Activated naive CD8-positive, alpha-beta T cell treated with anti-CD3 and anti-CD28 coated beads for 36 hours (primary cell): ENCODE measurements at places on chromosomes 1 and 21. TPM values are rescaled to one million over a fixed set of nuclear protein-coding genes. Genes with fewer than 3 reads are reported as not detected.

LPAR3 gene
- total RNA-seq: 1.1 TPM

KLHDC9 gene
- total RNA-seq: 0.33 TPM

ABCG1 gene
- total RNA-seq: 9.8 TPM

CACNA1S gene
- not detected for total RNA-seq

ARPC5 gene
- total RNA-seq: 136 TPM

DEPDC1 gene
- total RNA-seq: 13.3 TPM

LRRC71 gene
- not detected for total RNA-seq

CHIA gene
- not detected for total RNA-seq

ANGPTL7 gene
- total RNA-seq: not detected

ST6GALNAC5 gene
- total RNA-seq: not detected

TADA1 gene
- 21.4 TPM for total RNA-seq

LCK gene
- 285 TPM for total RNA-seq

PPP1R12B gene
- 10.0 TPM for total RNA-seq
